Activated CD4-positive, alpha-beta T cell treated with anti-CD3 and anti-CD28 coated beads, Interleukin-2, amount 10 ng/mL, durations not matched to agents 7 days and 5 days (primary cell): ENCODE measurements at places on chromosomes 5 and 9. TPM values are rescaled to one million over a fixed set of nuclear protein-coding genes. Genes with fewer than 3 reads are reported as not detected.

GRCh38 chr9:121261755-121262154 lies 6.2 kb upstream of the GSN start:
- no peak overlapping the region for H3K4me3 ChIP-seq
- H3K36me3 ChIP-seq = no peaks in the 10 kb centered on the region
- no peak for DNase-seq
- peaks cover 4% of the 10 kb centered on the region for H3K27me3 ChIP-seq
- no peak overlapping the region for H3K27ac ChIP-seq

ROPN1L gene
- 4.1 TPM for total RNA-seq

GRCh38 chr5:78500028-78500427 lies 139.6 kb downstream of the SCAMP1 start:
- H3K4me3 ChIP-seq = no peak overlapping the region
- no peak for DNase-seq
- no peaks in the 10 kb centered on the region for H3K4me1 ChIP-seq

KCNN2 gene
- not detected for total RNA-seq

CBY3 gene
- 0.44 TPM for total RNA-seq

GRCh38 chr9:33155393-33155792 lies 11.7 kb downstream of the B4GALT1 start:
- peaks cover 26% of the 10 kb centered on the region for H3K36me3 ChIP-seq
- H3K27me3 ChIP-seq = no peaks in the 10 kb centered on the region
- no peak for DNase-seq
- H3K27ac ChIP-seq = no peak overlapping the region
- no peak overlapping the region for H3K4me3 ChIP-seq
- peaks cover 77% of the 10 kb centered on the region for H3K4me1 ChIP-seq

GCNT1 gene
- total RNA-seq = 8.9 TPM

- DNase-seq = no peak
- no peaks in the 10 kb centered on the region for H3K36me3 ChIP-seq
- H3K27ac ChIP-seq = no peak overlapping the region
- no peaks in the 10 kb centered on the region for H3K4me1 ChIP-seq
Measured at GRCh38 chr9:18061856-18062255, 412.1 kb upstream of the ADAMTSL1 start.

- no peak overlapping the region for H3K4me3 ChIP-seq
- no peaks in the 10 kb centered on the region for H3K36me3 ChIP-seq
- no peaks in the 10 kb centered on the region for H3K27me3 ChIP-seq
- H3K4me1 ChIP-seq = no peaks in the 10 kb centered on the region
- H3K27ac ChIP-seq = no peak overlapping the region
Measured at GRCh38 chr9:70902171-70902570, 219.2 kb downstream of the TRPM3 start.

DNA sequence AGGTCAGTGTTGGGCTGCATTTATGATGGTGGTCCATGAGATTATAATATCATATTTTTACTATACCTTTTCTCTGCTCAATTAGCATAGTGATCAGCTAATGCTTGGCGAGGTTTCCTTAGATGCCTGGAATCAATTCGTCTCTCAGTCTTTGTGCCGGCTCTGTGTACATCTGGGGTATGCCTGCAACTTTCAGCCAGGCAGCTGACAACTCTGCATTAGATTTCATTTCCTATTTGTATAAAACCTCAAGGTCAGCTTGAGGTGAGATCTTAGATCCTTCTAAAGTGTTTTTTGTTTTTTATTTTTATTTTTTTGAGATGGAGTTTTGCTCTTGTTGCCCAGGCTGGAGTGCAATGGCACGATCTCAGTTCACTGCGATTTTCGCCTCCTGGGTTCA lies 86.8 kb downstream of the MELK start:
- peaks cover 3% of the 10 kb centered on the region for H3K4me1 ChIP-seq
- DNase-seq = no peak
- no peaks in the 10 kb centered on the region for H3K27me3 ChIP-seq

- H3K27ac ChIP-seq = no peak overlapping the region
- H3K4me1 ChIP-seq = no peaks in the 10 kb centered on the region
- peaks cover 33% of the 10 kb centered on the region for H3K36me3 ChIP-seq
Measured at GRCh38 chr9:5917888-5918287, 27.2 kb downstream of the MLANA start.

GRCh38 chr9:16413509-16414016 lies 456.9 kb downstream of the BNC2 start:
- peaks cover 3% of the 10 kb centered on the region for H3K4me1 ChIP-seq
- H3K36me3 ChIP-seq = no peaks in the 10 kb centered on the region
- no peak overlapping the region for H3K4me3 ChIP-seq

SURF1 gene
- 39.4 TPM for total RNA-seq

DNA sequence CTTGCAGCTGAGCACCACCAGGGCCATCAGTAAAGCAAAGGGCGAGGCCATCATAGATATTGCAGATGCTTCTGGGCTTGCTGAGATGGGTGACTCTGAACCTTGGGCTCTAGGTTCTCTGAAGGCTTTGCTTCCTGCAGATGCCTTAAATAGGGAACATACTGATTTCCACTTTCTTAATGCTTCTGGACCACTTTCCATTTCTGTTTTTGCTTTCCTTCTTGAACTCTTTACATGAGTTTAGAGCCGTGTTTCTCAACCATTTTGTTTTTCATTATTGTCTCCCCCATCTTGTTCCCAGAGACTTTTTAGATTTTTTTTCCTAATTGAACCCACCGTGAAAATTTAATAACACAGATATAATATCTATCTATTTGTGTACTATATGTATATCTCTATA lies at the start of gene IFNA13:
Gene IFNA13 (minus strand): TSS at position 101 of the 400 bp plus-strand sequence. CDS start 47 bp downstream, at position 54.
- no peak within 1 kb of the TSS for H3K4me3 ChIP-seq
- H3K36me3 ChIP-seq = no peaks in the 10 kb centered on the region
- H3K27ac ChIP-seq = no peak within 1 kb of the TSS
- DNase-seq = no peak
- peaks cover 48% of the 10 kb centered on the region for H3K27me3 ChIP-seq

GRCh38 chr5:138257583-138257982 lies 16.8 kb downstream of the GFRA3 start:
- H3K4me1 ChIP-seq = no peaks in the 10 kb centered on the region
- H3K27ac ChIP-seq = no peak overlapping the region
- H3K36me3 ChIP-seq = no peaks in the 10 kb centered on the region
- no peak for DNase-seq
- H3K4me3 ChIP-seq = no peak overlapping the region

GRCh38 chr9:107425101-107426025 lies 64.2 kb downstream of the KLF4 start:
- H3K36me3 ChIP-seq = no peaks in the 10 kb centered on the region
- no peaks in the 10 kb centered on the region for H3K4me1 ChIP-seq
- no peak overlapping the region for H3K4me3 ChIP-seq
- H3K27me3 ChIP-seq = no peaks in the 10 kb centered on the region

GRCh38 chr9:84206801-84207370 lies 133.7 kb downstream of the SLC28A3 start:
- no peaks in the 10 kb centered on the region for H3K36me3 ChIP-seq
- H3K27ac ChIP-seq = no peak overlapping the region
- no peak for DNase-seq
- H3K4me3 ChIP-seq = no peak overlapping the region
- no peaks in the 10 kb centered on the region for H3K4me1 ChIP-seq

FGF18 gene
- total RNA-seq = 0.10 TPM

GKAP1 gene
- total RNA-seq = 5.5 TPM
